Right forelimb (tissue), 1 donor: ENCODE measurements at places on chromosomes 16 and 17.

GRCh38 chr16:86556576-86556975 lies 1.5 kb upstream of the MTHFSD start:
- no peak for DNase-seq

DNA sequence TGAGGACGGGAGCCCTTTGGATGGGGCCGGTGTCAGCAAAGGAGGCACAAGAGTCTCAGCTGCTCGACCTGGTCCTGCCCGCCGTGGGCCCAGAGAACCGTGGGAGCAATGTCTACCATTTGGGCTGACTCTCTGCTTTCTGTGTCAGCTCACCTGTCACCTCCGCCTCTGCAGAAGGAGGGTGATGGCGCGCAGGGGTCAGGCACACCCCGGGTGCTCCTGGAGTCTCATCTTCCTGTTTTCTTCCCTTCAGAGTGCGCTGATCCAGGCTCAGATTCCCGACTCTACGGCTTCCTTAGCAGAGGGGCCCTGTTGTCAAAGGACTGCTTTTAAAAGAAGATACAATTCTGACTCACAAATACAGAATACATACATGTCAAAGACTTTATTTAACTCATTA lies 167.1 kb downstream of the BANP start:
- DNase-seq = no peak

DNA sequence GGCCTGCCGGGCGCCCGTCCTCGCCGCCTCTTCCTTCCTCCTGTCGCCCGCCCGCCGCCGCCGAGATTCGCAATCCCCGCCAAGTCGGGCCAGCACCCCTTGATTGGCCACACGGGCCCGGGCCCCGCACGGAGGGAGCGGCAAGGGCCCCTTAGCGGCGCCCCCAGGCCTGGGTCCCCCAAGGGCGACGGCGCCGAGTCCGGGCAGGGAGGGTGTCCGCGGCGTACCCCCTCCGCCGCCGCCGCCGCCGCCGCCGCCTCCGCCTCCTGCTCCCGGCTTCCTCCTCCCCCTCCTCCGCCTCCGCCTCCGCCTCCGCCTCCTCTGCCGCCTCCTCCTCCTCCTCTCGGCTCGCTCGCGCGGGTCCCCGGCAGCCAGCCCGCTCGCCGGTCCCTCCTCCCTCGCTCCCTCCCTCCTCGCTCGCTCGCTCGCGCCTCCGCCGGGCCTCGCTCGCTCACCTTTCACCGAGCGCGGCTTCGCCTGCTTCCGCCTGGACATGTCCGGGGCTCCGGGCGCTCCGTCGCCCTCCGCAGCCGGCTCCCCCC lies 561 bp downstream of the ZNF423 start:
- DNase-seq = peak; percentile 94

GRCh38 chr17:33085256-33085655 lies 93.6 kb downstream of the SPACA3 start:
- DNase-seq = no peak

DNA sequence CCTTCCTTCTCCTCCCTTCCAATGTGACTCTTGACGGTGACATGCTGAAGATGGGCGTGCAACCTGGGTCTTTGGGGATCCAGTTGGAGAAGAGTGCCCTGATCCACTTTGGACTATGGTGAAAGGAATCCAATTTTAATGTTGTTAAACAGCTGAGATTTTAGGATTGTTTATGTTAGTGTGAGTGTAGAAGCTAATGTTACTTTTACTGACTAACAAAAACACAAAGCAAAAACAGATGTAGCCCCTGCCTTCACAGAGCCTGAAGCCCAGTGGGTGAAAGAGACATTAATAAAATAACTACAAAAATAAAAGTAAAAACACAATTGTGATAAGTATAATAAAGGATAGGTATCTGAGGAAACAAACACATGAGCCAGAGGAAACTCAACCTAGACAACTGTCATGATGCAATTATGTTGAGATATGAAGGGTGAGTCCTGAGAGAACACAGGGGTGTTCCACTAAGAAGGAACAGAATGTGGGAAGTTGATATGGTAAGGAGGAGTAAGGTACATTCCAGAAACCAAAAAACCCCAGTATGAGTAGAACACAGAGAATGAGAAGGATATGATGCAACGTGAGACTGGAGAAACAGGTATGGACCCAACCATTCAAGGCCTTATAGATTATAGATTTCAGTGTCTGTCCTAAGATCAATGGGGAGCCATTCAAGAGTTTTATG lies 115.1 kb upstream of the PMFBP1 start:
- no peak for DNase-seq

- DNase-seq = no peak
Measured at GRCh38 chr16:23739516-23739915, 15.3 kb upstream of the CHP2 start.

GRCh38 chr16:84382396-84382795 lies 14.1 kb downstream of the ATP2C2 start:
- DNase-seq = no peak

GRCh38 chr17:29645515-29646051 lies 22.9 kb upstream of the CORO6 start:
- DNase-seq = no peak

GRCh38 chr17:29155966-29156338 lies 24.2 kb downstream of the MYO18A start:
- no peak for DNase-seq

- no peak for DNase-seq
Measured at GRCh38 chr16:66304961-66305360, 61.5 kb upstream of the CDH5 start.

DNA sequence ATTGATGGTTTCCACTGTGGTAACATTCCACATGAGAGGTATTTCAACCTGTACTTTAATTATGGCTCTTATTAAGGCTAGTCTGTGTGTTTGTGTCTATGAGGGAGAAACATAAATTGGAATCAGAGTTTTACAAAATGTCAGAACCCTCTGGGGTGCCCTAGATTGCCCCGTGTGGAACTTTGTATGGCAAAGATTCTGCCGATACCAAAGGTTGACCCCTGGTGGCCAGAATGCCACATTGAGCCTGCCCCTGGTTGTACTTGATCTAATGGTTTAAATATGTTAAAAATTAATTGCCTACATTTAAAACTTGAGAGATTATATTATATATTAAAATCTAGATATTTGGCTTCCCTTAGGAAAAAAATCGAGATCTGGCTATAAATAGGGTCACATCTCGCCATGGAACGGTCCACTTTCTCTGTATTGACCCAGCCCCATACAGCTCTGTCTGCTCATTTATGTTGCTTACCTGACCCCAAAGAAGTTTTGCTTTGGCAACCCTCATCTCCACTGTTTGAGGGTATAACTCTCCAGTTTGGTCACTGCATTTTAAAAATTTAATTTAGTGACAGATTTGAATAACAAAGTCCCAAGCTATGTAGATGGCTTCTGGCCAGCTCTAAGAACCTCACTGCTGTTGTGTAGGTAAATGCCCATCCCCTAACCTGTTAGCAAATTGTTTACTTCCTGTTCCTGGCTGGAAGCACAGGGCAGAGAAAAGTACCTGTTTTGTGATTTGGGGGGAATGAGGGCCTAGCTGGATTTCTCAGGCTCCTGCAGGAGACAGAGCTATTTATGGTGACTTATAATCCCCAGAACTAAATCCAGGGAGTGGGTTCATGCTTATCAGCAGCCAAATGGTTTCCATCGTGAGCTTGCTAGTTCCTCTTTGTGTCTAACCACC lies 95.0 kb downstream of the PLCG2 start:
- DNase-seq = no peak

- DNase-seq = no peak
Measured at GRCh38 chr17:8643855-8644506, 13.5 kb upstream of the MYH10 start.

GRCh38 chr16:85417156-85417860 lies 195.8 kb upstream of the GSE1 start:
- DNase-seq = no peak

DNA sequence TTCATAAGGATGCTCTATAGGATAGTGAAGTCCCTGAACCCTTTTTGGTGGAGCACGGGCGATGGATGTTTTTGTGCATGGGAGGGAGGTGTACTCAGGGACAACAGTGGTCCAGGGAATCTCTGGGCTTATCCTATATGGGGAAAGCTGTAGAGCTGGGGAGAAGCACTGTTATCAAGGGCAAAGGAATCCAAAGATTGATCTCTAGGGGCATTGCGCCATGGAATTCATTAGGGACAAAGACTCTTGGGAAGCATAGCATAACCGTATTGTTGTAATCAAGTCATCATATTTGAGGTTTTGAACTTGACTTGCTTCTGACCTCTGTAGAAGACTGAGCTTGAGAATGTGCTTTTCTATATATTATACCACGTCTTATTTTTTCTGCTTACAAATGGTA lies 172.9 kb upstream of the ZFHX3 start:
- DNase-seq = no peak

- no peak for DNase-seq
Measured at GRCh38 chr16:3716831-3717234, 491 bp downstream of the TRAP1 start.

GRCh38 chr17:30449480-30449879 lies 27.7 kb upstream of the GOSR1 start:
- DNase-seq = no peak

DNA sequence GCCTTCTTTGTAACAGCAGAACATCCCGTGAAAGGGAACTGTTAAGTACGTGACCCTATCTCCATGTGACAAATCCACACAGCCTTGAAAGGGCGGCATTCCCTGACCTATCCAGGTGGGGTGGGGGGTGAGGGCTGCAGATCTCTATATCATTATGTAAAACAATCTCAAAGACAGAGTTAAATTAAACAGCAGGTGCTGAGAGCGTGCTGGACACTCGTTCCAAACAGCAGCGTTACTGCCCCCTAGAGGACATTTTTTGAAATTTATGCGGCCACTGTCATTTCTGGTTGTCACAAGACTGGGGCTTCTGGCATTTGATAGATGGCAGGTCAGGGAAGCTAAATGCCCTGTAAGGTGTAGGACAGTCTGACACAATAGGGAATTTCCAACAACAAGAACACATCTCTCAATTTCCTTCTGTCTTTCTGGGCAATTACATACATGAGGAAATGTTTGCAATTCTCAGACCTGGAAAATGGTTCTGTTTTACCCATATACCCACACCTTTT lies 6.7 kb upstream of the SLC25A39 start:
- DNase-seq = no peak

DNA sequence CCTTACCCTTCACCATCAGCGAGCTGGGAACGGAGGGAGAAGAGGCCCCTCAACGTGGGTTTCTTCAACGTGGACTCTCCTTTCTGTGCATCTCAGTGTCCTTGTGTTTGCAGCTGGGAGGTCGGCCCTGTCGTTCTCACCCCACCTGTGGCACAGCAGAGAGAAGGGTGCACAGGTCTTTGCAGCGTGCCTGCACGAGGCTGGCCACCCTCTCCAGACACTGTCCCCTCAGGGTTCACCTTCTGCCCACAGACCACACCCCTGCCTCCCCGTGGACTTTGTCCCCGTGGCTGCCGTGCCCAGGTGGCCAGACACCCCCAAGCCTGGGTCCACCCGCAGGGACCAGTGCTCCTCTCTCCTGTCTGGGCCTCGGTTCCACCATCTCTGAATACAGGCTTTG lies 7.3 kb upstream of the WDR45B start:
- DNase-seq = no peak

- no peak for DNase-seq
Measured at GRCh38 chr17:19019041-19019941, 14.7 kb upstream of the FAM83G start.

- peak; percentile 38 for DNase-seq
Measured at GRCh38 chr16:4803401-4803844, 990 bp upstream of the ROGDI start.

- DNase-seq = no peak
Measured at GRCh38 chr16:83623091-83623730, 184.6 kb upstream of the HSBP1 start.

GRCh38 chr16:12089492-12090150 lies 113.1 kb downstream of the SNX29 start:
- peak; percentile 58 for DNase-seq

DNA sequence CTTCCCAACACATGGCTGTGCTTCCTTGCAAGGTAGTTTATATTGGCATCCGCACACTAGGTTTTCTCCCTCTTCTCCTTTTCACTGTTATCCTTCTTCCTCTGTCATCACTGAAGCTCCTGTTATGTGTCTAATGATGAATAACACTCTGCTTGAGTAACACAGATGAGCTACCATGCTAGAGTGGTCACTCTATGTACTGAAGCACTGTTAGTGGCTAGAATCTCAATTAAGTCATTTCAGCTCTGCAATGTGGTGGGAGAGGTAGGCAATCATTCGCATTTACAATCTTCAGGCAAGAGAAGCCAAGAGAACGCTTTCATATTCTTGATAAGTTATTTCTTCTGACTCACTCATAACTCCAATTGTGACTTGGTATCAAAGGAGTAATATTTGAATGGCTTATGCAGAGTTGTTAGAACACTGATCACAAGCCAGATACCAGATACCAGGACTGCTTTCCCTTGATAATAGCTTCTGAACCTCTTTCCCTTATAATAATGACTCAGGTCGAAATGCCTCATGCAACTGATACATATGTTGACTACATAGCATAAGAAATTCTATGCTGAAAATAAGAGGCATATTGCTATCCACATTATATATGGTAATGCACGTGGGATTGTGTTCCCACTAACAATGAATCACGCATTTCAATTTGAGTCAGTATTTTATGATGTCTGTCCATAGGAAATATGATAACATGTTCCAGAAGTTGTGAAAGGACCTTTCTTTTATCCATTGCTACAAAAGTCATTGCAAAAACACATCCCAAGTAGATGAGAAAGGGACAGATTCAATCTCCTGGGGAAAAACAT lies 158.0 kb upstream of the HS3ST3A1 start:
- DNase-seq = no peak

- DNase-seq = no peak
Measured at GRCh38 chr16:78127130-78127529, 27.7 kb downstream of the WWOX start.

GRCh38 chr17:76153640-76154039 lies 12.6 kb upstream of the FOXJ1 start:
- DNase-seq = no peak

- DNase-seq = no peak
Measured at GRCh38 chr16:68737046-68737729, at the start of gene CDH1. TSS of gene CDH1 (plus strand) at chr16:68737292. CDS start at chr16:68737416, 124 bp downstream.

- DNase-seq = no peak
Measured at GRCh38 chr16:27048316-27048715, 18.4 kb upstream of the C16orf82 start.

- DNase-seq = no peak
Measured at GRCh38 chr16:12758670-12759558, 44.8 kb downstream of the CPPED1 start.

DNA sequence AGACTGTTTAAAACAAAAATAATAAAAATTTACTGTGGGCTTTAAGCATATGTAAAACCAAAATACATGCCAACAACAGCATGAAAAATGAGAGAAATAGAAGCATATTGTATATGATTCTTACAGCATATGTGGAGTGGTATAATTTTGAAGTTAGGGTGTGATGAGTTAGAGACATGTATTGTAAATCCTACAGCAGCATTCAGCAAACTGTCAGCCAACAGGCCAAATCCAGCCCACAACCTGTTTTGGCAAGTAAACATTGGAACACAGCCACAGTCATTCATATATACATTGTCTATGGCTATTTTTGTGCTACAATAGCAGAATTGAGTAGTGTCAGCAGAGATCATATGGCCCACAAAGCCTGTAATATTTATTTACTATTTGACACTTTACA lies 42.3 kb downstream of the ZNF18 start:
- DNase-seq = no peak

GRCh38 chr17:76956846-76957540 lies 88.8 kb downstream of the MGAT5B start:
- DNase-seq = no peak
